ENCODE measurements at places on chromosomes 12 and 14. TPM values are rescaled to one million over a fixed set of nuclear protein-coding genes. Genes with fewer than 3 reads are reported as not detected.

The MIA2 gene
- 9.2 TPM for total RNA-seq

The ADSS1 gene
- 0.77 TPM for total RNA-seq

The CLEC4D gene
- total RNA-seq, result not detected

The C12orf56 gene
- not detected for total RNA-seq

The AJUBA gene
- 35.7 TPM for total RNA-seq

The OR4E2 gene
- total RNA-seq, result not detected

The MTERF2 gene
- 6.2 TPM for total RNA-seq

The SYCP3 gene
- total RNA-seq, result not detected

The TCL1B gene
- not detected for total RNA-seq

The FLRT2 gene
- total RNA-seq, result 305 TPM
